Hematopoietic multipotent progenitor cell treated with erythropoietin and hydrocortisone succinate and interleukin-3 and kit ligand, for 6 days (in vitro differentiated cells): ENCODE measurements at places on chromosomes 3 and 15.

GRCh38 chr3:15535732-15536131, 14.2 kb upstream of the COLQ start:
- DNase-seq = no peak

DNA sequence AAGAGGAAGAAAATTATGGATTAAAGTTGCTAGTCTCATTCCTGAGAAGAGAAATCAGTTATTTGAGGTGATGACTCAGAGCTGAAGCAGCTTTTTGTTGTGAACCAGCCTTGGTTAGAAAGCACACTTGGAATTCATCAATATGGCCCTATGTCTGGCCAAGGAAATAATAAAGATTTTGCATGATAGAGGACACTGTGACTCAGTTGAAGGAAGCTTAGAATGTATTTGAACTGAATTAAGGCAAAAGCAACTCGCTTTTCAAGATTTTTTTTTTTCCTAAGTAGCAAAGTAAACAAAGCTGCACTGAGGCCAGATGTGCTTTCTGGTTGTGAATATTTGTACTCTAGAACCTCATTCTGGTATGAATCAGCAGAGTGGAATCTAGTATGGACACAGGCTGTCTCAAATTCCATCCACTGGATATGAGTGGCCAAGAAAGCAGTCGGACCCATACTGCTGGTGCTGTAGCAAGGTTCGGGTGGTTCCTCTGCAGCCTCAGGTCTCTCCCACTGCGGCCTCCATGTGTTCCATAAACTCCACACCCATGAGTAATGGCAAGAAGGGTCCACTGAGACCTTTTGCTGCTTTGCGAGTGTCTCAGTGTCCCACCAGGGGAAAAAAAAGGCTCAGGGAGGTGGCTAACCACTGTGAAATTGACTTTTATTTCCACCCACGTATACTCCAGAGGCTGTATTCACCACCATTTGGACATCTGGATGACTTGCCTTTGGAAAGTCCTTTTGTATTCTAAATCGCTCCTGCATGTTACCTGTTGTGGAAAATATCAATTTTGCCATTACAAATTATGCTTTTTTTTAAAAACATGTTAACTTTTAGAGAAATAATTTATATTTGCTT, 53.1 kb downstream of the TGFBR2 start:
- no peak for DNase-seq

DNA sequence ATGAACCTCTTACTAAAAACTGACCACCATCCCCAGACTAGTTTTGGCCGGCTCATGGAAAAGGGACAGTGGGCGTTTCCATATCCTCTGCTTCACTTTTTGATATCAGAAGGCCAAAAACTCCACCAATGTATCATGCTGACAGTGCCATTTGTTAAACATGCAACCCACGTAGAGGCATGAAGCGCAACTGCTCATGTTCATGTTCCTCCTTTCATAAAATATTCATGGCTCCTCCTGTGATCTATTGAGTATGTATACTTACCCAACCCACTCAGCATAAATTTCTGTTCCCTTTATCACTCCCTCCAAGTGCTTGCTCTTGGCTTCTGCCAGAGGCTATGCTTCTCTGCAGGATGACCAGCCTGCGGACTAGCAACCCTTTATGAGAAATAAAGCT, 58.7 kb upstream of the TGFBR2 start:
- no peak for DNase-seq

DNA sequence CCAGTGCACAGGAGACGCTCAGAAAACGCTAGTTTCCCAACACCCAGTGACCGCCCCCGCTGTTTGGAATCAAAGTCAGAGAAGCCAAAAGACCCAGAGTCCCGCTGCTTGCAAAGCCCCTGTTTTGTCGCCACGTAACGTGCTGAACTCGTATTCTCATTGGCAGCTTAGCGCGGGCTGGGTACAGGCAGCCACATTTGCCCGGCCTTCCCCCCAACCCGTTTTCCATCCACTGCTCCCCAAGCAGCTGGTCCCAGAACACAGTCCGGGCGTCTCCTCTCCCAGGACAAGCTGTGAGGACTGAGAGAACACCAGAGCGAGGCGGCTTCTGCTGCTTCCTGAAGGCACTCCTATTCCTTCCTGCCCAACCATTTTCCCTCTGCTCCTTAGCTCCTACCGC, 54.8 kb downstream of the RASGRF1 start:
- DNase-seq = no peak

- no peak for DNase-seq
Measured at GRCh38 chr3:106007512-106007911, 138.7 kb upstream of the CBLB start.

DNA sequence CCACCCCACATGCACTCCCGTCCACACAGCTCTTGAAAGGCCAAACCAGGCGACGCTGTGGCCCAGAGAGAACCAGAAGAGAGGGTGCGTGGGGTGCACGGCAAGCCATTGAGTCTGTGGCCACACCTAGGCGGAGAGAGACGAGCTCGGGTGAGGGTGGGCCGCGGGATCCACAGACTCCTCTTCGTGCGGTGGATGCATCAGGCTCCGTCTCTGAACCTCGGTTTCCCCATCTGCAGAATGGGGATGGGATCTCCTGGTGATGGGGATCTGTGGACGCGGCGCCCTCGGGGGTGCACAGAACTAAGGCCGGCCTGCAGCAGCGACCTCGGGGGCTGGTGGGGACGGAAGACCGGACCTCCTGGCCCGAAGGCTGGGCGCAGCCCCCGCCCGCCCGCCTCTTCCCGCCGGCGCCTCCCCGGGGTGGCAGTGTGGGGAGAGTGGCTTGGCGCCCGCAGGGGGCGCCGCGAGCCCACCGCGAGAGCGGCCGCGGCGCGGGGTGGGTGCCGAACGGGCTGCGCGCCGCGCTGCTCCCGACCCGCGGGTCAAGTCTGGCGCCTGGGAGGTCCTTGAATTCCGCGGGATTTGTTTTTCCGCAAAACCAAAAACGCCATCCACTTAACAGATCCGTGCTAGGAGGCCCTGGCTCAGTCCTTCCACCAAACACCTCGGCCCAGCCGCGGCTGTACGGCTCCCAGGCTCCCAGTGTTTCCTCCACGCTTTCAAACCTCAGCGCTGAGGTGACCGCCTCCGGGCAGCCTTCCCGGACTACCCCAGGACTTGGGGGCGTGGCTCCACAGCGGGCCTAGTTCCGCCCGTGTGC, 13.2 kb upstream of the ADPGK start:
- DNase-seq = peak; percentile 42

DNA sequence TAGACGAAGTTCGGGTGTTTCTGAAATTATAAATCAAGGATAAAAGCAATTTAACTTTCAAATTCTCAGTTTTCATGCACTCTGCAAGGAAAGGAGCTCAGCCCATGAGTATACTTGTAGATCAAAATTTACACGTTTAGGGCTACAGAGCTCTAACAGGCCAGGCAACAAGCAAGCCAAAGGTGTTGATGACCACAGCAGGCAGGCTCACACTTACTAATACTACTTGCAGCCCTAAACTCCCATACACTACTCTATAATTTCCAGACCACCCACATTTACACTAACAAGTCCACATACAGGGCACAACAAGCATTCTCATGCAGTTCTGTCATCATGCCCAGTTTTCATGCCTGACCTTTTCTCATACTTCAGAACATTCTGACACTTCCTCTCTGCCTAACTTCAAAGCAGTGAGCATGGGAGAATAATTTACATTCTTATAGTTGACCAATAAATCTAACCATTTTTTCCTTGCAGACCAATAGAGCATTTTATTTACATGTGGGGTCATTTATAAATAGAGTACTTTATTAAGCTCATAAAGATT, 124.7 kb upstream of the FRMD4B start:
- DNase-seq = no peak

GRCh38 chr3:55484191-55484689, 2.9 kb downstream of the WNT5A start:
- DNase-seq = no peak

DNA sequence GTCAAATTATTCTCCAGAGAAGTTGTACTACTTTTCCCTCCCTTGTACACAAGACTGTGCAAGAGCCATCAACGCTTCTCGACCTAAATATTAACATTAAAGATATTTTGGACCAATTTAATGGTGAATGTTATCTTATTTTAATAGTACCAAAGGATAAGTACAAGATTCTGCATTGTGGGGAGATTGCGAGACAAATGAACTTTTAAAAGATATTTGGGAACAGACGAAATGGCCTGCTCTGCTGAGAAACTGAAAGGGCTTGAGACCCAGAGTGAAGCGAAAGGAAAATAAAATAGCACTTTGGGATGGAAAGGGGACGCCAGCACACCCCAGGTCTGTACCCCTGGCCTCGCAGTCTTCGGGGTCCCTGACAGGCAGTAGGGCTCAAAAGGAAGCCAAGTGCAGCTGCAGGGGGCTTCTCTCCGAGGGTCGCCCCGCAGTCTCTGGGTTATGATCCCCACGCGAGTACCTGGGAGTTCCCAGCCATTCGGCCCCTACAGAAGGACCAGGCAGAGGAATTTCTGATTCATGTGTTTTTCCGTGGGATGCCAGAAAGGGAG, 97.6 kb upstream of the VGLL3 start:
- DNase-seq = peak; percentile 22

GRCh38 chr3:112086875-112087524, 811 bp downstream of the C3orf52 start:
- DNase-seq = no peak

GRCh38 chr3:134441821-134442220, 44.0 kb downstream of the ANAPC13 start:
- no peak for DNase-seq

DNA sequence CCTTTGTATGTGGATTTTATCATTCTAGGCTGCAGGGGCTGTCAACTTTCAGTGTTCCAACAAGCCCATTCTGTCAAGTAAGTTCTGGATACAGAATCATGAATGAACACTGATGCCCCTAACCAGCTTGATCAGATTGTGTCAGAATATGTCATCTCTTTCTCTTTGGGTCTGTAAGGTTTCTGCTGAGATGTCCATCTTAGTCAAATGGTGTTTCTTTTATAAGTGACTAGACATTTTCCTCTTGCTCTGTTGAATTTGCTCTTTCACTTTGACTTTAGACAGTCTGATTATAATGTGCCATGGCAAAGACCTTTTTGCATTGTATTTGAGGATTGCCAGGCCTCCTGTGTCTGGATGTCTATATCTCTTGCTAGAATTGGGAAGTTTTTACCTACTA, 660.9 kb upstream of the CBLB start:
- DNase-seq = no peak

- no peak for DNase-seq
Measured at GRCh38 chr3:136093771-136094170, 102.4 kb downstream of the MSL2 start.

DNA sequence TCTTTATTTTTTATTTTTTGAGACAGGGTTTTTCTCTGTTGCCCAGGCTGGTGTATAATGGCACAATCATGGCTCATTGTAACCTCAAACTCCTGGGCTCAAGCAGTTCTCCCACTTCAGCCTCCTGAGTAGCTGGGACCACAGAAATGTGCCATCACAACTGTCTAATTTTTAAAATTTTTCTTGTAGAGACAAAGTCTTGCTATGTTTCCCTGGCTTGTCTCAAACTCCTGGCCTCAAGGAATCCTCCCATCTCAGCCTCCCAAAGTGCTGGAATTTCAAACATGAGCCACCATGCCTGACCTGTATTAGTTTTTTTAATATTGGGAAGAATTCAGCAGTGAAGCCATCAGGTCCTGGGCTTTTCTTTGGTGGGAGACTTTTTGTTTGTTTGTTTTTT, 13.6 kb upstream of the CLDN11 start:
- DNase-seq = no peak

- DNase-seq = no peak
Measured at GRCh38 chr3:41318520-41318919, 119.2 kb downstream of the CTNNB1 start.

GRCh38 chr3:124113485-124113884, 121.6 kb upstream of the ROPN1 start:
- DNase-seq = no peak

- DNase-seq = no peak
Measured at GRCh38 chr3:3825035-3825434, 25.8 kb downstream of the LRRN1 start.

GRCh38 chr15:101288905-101289513, 6.0 kb downstream of the SNRPA1 start:
- DNase-seq = peak; percentile 90

GRCh38 chr3:151796105-151796680, 17.7 kb upstream of the AADAC start:
- no peak for DNase-seq

DNA sequence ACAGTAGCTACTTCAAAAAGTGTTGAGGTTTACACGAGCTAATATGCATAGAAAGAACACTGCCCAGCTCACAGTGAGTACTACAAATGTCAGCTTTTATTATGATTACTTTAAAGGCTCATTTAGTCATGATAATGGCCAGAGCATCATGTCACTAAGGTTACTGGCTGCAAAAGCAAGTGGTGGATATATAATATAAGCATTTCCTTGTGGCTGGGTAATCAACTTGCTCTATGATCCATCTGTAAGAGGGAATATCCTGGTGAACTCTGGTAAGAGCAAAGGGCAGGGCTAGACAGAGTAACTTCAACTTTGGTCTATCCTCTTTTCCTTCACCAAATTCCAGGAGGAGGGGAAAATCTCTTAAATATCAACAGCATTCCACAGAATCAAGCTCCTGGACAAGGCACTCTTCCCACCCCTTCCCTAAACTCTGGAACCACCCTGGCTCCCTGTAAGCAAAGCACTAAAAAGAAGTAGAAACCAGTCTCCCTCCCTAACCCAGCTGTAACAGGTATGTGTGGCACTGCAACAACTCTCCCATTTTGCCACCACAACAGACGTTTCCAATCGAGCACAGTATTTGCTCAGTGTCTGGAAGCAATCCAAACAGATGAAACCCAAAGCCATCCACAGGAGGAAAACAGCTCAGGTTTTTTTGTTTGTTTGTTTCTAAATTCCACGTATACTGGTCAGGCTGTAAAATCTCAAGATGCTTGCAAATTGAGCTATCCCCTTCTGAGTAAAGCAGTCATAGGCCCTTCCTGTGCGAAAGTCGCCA, 13.4 kb downstream of the B4GALT4 start:
- DNase-seq = no peak

GRCh38 chr3:11589706-11590105, 54.0 kb downstream of the VGLL4 start:
- no peak for DNase-seq

DNA sequence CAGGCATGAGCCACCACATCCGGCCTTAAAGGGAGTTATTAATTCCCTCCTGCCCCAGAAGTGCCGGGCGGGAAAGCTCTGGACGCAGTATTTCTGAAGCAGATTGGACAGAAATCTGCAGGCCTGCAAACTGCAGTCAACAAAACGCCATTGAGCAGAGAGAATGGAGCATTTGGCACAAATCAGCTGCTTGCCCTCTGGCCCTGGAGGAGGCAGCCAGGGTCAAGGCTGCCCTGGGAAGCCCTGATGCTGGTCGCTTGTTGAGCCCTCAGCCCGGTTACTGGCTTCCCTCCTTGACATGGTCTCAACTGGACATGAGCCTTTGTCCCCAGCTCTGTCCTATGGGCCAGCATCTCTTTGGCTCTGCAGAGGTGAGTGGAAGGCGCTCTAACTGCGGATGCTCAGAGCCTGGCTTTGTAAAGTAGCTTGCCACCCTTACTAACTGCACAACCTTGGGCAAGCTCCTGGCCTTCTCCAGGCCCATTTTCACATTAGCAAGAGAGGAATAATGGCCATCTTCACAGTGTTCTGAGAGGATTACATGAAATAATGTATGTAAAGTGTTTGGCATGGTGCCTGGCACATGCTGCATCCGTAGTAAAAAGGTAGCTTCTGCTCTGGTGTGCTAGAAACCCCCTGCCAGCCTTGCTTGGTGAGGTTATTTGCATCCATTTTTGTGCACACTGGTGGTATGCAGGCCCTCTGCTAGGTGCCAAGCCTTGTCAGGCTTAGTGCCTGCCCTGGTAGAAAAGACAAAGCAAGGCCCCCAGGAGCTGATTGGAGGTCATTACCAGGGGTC, 4.1 kb downstream of the SEMA4B start:
- no peak for DNase-seq
